ENCODE measurements at places on chromosomes 11 and 22.

GRCh38 chr11:119858288-119858687 is 129.3 kb upstream of the NECTIN1 start:
- DNase-seq, result no peak

- no peak for DNase-seq
These were observed 14.8 kb downstream of the CSF2RB start for GRCh38 chr22:36928196-36928595.

GRCh38 chr22:40156001-40156516 is 21.7 kb upstream of the TNRC6B start:
- no peak for DNase-seq

DNA sequence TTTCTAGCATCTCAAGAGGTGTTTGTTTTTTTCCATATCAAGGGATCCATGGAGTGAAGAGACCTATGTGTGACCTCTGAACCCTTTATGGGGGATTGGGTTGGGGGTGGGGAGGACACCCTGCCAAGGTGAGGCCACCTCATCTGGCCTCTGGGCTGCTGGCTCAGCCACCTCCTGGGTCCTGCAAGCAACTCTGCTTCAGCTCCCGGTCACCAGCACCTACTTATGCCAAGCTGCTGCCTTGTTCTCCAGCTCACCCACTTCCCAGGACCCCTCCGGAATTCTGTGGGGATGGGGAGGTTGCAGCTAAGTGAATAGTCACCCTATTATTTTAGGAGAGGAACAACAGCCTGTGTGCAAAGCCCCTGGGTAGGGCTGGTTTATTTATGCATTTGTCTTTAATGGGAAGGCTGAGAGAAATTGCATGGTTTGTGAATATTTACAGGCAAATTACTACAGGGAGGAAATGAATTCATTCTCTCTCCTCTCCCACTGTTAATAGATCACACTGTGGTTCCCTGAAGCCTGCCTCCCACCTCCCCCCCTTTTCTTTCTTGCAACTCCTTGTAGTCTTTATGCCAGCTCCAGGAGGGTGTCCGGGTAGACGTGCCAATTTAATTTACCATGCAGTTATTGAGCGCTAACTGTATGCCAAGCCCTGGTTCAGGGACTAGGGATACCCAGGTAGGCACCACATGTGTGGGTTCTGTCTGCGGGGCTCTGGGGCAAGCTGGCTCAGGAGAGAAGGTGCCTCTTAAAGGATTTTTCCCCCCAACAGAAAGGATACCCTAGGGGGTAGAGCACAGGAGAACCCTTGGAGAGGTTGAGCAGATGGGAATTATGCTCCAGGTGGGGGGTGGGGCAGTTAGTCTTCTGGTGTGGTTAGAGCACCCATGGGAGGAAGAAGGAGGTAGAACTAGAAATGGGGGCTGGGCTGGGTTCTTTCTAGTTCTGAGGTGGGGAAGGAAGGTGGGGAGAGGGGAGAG is 50.7 kb downstream of the TSPAN18 start:
- peak; percentile 40 for DNase-seq

DNA sequence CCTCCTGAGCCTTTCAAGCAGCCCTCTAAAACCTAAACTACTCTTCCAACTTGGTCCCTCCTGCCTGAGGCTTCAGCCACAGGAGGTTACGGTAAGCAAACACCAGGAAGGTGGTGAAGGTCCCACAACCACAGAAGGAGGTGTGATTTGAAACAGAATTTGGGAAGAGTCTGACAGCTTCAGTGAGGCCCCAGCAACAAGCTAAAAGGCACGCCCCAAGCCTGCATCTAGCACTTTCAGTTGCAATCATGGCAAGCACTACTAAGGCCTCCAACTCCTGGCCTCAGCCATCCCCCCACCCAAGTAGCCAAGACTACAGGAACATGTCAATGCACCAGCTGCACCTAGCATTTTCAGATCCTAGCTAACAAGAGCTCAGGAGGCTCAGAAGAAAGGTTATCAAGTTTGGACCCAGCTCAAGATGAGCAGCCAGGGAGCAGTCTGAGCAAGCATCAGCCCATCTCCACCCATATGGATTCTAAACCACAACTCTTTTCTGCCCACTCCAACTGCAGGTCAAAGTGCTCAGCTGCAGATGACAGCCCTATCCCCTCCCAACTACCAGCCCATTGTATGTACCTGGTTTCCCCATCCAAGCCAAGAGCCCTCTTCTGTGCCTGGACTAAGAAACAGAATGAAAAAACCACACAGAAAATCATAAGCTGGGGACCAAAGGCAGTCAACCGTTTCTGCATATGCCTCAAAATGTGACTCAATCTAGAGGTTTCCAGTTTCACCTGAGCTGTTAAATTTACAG is 10.4 kb upstream of the AHNAK start:
- no peak for DNase-seq

DNA sequence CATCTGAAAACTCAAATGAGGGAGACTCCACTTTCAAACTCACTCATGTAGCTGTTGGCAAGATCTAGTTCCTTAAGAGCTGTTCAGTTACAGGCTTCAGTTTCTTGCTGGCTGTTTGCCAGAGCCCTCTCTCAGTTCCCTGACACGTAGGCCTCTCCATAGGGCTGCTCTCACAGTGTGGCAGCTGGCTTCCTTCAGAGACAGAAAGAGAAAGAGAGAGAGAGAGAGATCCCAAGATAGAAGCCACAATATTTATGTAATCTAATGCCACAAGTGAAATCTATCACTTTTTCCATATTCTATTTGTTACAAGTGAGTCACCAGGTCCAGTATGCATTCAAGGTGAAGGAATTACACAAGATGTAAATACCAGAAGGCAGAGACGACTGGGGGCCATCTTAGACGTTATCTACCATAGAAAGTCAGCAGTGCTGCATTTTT is 168.8 kb downstream of the RCN1 start:
- no peak for DNase-seq

GRCh38 chr22:39946503-39947219 is 13.5 kb upstream of the TMA7B start:
- no peak for DNase-seq

DNA sequence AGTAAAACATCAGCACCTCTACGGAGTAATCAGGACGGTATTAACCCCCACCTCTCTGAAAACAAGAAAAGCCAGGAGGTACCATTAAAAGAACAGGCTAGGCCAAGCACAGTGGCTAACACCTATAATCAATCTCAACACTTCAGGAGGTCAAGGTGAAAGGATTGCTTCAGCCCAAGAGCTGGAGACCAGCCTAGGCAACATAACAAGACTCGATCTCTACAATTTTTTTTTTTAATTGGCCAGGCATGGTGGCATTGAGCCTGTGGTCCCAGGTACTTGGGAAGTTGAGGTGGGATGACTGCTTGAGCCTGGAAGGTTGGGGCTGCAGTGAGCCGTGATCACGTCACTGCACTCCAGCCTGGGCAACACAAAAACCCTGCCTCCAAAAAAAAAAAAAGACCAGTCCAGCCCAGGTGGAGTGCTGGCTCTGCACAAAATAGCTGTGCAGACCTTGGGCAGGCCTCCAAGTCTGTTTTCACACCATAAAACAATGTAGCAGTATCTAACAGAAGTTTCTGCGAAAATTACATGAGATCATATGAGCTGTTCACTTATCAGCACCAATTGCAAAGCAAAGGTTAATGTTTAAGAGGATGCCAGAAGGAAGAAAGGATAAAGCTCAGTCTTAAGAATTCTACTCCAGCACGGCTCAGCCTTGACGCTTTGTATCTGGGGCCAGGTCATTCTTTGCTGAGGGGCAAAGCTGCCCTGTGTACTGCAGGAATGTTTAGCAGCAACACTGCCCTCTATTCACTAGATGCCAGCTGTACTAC is 14.8 kb downstream of the CHKA start:
- DNase-seq, result no peak

DNA sequence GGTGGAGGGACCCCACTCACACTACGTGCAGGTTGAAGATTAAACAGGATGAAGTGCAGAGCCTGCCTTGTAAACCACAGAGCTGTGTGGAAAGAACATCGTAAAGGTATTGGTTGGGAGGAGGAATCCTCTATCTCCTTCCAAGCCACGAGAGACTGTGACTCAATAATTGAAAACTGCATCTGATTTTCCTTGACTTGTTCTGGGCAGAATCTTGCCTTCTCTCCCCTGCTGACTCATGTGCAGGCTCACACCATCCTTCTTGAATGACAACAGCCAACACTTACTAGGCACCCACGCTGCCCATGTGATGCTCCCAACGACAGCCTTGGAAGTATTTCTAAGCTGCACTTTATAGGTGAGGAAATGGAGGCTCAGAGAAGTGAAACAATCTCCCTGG is 563.0 kb downstream of the MIAT start:
- DNase-seq, result peak; percentile 69

DNA sequence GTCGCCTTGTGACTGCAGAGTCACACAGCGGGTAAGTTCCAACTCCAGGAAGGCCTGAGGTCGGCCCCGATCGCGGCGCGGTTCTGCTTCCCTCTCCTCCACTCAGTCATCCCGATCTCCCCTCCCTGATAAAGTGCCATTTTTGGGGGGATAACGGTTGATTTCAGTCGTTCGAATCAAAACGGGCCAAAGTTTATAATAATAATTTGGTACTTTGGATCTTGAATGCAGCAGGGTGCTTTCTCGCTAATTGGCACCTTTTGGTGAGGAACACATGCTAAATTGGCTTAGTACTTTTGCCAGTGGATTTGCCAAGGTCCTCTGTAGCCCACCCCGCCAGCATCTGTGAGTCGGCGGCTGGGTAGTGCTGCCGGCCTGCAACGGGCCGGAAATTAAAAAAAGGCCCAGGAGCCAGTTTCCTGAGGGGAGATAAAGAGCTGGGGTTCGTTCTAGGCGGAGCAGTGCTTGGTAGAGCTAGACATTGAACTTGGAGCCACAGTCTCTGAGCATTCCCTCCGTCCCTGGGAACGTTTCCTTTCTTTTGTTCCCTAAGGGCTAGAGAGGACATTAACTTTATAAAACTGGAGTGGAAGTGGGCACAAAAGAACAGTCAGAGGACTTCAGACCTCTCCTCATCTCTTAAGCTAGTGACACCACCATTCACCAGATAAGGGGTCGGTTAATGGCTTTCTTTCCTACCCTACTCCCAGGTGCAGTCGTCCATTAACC is 997 bp downstream of the UBE2L3 start:
- DNase-seq, result no peak

DNA sequence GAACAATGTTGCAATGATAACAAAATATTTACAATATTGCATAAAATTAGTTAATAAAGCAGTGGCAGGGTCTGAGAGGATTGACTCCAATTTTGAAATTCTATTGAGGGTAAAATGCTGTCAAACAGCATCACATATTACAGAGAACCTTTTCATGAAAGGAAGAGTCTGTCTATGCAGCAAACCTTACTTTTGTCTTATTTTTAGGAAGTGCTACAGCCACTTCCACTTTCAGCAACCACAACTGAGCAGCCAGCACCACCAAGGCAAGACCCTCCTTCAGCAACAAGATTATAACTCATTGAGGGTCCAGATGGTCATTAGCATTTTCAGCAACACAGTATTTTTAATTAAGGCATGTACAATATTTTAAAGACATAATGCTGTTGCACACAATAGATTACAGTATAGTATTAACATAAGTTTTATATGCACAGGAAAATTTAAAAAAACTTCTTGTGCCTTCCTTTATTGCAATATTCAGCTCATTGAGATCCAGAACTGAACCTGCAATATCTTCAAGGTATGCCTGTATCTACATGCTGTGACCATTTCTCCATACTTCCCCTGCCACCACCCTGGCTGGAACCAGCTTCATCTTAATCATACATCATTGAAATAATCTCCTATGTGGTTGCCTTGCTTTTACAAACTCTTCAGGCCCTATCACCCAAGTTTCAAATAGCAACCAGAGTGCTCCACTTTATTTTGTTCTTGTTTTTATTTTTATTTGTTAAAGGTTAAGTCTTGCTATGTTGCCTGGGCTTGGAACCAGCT is 711.2 kb downstream of the KCNA4 start:
- DNase-seq, result no peak

DNA sequence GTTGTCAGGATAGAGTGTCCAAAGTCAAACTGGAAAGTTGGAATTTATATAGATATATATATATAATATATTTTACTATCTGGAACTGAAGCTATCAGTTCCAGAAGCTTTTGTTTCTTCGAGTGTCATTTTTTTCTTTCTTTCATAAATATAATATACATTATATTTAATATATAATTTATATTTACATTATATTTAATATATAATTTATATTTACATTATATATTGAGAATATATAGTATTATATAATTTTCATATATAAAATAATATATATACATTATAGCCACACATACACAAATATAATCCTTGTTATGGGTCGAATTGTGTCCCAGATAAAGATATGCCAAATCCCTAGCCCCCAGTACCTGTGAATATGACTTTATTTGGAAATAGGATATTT is 842.3 kb upstream of the LRRC4C start:
- no peak for DNase-seq

DNA sequence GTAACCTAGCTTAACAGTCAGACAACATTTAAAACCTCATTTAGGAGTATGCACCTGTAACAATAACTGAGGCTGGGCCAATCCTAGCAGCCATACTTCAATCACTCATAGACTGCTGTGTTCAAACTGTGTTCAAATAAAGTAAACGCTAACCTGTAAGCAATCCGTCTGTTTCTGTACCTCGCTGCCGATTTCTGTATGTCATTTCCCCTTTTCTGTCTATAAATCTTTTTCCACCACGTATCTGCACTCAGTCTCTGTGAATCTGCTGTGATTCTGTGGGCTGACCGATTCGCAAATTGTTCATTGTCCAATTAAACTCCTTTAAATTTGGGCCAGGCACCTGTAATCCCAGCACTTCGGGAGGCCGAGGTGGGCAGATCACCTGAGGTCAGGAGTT is 12.3 kb downstream of the APOBEC3H start:
- DNase-seq, result no peak

DNA sequence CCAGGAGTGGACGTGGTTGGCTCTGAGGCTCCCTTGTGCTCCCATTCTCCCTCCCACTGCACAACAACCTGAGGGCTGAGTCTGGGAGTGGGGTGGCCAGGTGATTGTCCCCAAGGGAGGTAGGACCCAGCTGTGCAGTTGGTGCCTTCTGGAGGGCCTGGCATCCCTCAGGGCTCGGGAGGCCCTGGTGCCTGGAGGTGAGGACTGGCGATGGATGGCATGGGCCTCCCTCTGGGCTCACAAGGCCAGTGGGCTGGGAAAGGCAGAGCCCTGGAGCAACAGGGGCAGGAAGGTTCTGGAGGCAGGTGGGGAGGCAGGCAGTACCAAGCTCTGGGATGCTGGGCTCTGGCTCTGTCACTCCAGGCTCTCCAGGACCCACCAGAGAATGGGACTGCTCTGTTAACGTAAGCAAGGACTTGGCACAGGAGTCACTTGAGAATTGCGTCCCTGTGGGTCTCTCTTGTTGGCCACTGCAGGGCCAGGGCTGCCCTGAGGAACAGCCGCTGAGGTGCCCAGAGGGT is 114.2 kb downstream of the KCNQ1OT1 start:
- peak; percentile 53 for DNase-seq

- no peak for DNase-seq
These were observed 42.2 kb upstream of the B3GAT1 start for GRCh38 chr11:134454146-134454690.

GRCh38 chr11:23211221-23211620 is 350.9 kb upstream of the CCDC179 start:
- DNase-seq, result no peak

All from coronary artery (tissue), 2 donors.